ENCODE measurements at places on chromosomes 2 and 18.

GRCh38 chr2:74511104-74511989 lies 2.9 kb upstream of the TLX2 start:
- DNase-seq: no peak

GRCh38 chr2:27756544-27757498 lies 14.7 kb upstream of the MRPL33 start:
- DNase-seq: no peak

- no peak for DNase-seq
These were observed 579 bp downstream of the ARHGEF4 start for GRCh38 chr2:130837175-130837810.

DNA sequence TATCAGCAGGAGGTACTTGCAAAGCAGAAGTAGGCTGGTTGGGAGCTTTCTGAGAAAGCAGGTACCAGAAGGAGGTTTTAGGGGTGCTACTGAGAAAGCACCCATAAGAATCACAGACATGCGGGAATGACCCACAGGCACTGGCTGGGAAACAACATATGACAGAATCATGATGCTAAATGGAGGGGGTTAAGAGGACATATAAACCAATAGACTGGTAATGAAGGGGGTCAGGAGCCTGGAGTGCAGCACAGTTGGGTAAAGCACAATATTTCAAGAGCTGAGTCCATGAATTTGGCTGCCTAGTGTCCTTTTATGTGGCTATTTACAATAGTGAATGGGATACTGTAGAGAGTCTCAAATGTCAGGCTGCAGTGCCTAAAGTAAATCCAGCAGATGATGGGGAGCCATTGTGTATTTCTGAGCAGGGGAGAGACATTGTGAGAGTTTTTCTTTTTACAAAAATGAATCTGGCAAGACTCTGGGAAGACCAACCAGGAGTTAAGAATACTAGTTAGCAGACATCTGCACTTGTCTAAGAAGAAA lies 27.6 kb upstream of the GMCL1 start:
- DNase-seq: no peak

- peak; percentile 70 for DNase-seq
These were observed 598 bp downstream of the CCDC93 start for GRCh38 chr2:118013221-118013723.

GRCh38 chr2:177611310-177611886 lies 218.8 kb downstream of the AGPS start:
- DNase-seq: no peak

GRCh38 chr18:396251-396555 lies 104.3 kb downstream of the COLEC12 start:
- no peak for DNase-seq

All from H54 (cell line).